Effector CD4-positive, alpha-beta T cell (primary cell): ENCODE measurements at places on chromosomes 6 and 20.

DNA sequence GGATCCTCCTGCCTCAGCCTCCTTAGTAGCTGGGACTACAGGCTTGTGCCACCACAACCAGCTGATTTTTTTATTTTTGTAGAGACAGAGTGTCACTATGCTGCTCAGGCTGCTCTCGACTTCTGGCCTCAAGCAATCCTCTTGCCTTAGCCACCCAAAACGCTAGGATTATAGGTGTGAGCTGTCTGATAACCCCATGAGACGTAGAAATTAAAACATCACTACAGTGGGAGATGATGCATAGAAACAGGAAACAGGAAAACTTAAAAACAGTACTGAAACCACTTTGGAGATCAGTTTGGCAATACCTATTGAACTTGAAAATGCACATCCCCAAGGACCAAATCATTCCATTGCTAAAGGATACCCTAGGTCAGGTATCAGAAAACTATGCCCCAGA is 10.8 kb downstream of the SENP6 start:
- no peak for DNase-seq

- DNase-seq, result no peak
These were observed 49.4 kb downstream of the ERMARD start for GRCh38 chr6:169800668-169801395.

DNA sequence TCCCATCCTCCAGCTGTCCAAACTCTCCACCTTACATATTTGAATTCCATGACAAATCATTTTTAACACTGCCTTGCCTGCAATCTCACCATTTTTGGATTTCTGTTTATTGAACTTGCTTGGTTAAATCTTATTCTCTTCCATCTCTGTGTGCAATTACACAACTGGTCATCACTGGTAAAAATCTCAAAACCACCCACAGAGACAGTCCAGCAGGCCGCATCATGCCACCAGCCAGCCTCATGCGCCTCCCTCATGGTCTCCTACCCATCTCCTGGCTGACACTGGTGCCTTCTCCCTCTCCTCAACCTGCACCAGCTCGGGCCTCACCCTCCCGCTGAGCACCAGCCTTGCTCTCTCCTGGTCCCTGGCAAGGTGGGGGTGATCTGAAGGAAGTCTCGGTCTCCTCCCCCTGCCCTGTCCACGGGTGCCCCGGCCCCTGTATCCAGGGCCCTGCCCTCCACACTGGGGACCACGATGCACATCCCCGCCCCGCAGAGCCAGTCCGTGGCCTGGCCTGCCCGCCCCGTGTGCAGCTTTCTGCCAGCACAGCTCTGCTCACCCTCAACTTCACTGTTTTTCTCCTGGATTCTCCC is 92.0 kb downstream of the THBS2 start:
- DNase-seq, result no peak

DNA sequence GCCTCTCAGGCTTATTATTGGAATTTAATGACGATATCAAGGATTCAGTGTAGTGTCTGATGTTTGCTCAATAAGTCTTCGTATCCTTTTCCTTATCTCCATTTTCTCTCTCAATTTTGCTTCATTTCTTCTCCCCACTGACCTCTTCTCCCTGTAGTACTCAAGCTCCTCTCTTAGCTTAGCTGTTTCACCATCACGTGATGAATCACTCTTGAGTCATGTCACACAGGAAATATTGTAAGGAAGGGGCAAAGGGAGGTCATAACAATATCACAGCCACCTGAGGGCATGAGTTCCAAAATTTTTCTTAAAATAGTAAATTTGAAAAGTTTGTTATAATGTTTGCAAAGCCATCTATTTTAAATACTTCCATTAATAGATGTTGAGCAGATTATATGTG is 392.2 kb upstream of the MARCKS start:
- no peak for DNase-seq

GRCh38 chr6:42047790-42048405 is 2.4 kb upstream of the TAF8 start:
- no peak for DNase-seq

DNA sequence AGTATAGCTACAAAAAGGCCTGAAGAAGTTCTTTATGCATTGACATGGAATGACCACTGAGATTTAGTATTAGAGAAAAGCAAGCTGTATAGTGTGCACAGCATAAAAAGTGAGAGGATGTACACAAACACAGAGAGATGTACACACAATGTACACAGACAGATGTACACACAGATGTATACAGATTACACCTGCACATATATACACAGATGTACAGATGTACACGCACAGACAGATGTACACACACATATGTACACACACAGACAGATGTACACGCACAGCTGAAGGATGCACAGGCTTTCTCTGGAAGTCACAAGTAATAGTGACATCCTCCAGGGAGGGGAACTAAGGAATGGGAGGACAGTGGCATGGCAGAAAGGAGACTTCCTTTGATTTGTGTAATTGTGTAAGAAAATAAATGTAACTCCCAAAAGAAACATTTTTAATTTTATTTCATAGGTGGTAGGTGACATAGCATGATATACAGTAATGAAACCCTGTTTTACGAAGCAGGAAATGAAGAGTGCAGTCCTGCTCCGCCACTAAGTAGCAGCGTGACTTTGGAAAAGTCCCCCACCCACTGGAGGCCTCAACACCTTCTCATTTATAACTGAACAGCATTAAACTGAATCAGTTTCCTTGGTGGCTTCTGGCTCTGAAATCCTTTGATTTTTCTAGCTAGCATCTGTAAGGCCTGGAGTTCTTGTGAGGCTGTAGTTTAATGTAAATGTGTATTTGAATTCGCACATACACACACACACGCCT is 14.1 kb downstream of the NFATC2 start:
- DNase-seq, result peak; percentile 38

- DNase-seq, result peak; percentile 57
These were observed 679 bp upstream of the PPDPF start for GRCh38 chr20:63519668-63520503.

GRCh38 chr20:15814360-15814759 is 758.9 kb downstream of the KIF16B start:
- DNase-seq, result no peak

DNA sequence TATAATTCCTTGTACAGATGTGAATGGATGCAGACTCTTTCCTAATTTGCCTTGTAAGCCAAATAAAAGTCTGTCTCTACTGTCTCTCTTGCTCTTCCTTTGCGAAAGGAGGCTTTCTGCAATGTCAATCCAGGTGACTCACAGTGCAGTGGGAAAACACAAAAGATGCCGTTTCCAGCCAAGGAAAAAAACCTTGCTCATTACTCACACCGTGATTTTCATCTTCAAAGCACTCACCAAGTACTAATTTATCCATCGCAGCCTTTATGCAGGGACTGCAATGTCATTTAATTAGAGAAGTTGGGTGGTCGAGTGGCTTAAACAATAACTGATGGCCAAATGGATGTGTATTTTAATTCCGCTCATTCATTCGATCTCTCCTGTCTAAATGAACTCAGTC is 23.8 kb downstream of the SAYSD1 start:
- DNase-seq, result no peak

GRCh38 chr6:165895421-165896165 is 232.6 kb upstream of the PDE10A start:
- no peak for DNase-seq

GRCh38 chr20:44552950-44553908 is 29.1 kb upstream of the PKIG start:
- DNase-seq, result no peak

DNA sequence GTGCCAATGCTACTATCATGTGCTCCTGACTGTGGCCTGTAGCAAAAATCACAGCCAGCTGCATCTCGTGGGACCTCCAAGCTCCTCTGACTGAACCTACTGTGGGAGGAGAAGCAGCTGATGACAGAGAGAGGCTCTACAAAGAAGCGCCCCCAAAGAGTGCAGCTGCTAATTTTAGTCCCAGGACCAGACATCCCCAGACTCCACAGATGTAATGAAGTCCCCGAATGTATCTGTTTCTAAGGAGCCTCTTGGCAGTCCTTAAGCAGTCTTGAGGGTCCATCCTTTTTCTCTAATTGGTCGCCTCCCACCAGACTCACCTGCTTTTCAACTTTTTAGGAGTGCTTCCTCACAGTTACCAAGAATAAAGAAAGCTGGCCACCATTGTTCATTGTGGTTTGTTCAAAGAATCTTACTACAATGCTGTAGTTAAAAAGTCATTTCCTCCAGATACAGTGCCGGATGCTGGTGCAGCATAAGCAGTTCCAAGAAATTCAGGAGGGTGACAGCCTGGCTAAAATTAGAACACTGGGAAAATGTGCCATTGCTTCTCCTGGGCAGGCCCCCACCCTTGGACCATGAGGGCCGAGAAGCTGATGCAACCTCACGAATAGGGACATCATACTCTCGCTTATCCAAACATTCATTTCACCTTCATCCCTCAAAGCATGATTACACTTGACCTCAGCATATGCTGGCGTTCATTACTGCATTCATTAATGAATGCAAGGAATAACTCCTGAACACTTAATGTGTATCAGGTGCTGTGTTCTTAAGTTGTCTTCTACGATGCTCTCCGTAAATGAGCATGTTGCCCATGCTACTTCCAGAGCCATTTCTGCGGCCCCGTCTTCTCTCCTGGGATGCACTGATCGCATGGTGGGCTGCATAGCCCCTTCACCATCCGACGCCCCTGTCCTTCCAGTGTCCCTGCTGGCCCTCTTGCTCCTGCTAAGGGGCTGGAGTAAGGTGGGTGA is 66.4 kb downstream of the LY86 start:
- DNase-seq, result no peak

- DNase-seq, result no peak
These were observed 19.3 kb downstream of the ABCF1 start for GRCh38 chr6:30590509-30590908.

DNA sequence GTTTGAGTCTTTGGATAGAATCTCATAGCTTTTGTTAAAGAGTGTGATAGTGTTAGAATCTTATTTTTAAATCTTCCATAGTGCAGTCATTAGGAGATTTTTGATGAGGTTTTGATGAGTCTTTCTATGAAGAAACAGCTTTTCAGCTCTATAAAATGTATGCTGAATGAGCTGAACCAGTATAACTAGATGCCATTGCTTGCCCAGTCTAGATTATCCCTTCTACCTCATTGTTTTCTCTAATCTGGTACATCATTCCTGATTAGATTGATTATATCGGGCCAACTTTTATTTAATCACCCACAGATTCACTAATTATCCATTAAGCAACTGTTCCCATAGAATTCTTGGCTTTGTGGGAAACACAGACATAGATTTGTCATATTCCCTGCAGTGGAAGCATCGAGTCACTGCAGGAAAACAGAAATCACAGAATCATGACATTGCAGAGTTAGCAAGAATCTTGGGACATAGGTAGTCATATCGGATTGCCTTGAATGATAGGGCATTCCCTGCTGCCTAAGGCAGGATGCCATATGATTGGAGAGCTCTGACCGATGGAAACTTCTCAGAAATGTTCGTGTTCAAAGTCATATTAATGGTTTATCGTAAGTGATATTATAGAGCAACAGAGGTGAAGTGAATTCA is 882.7 kb upstream of the FLRT3 start:
- DNase-seq, result no peak

DNA sequence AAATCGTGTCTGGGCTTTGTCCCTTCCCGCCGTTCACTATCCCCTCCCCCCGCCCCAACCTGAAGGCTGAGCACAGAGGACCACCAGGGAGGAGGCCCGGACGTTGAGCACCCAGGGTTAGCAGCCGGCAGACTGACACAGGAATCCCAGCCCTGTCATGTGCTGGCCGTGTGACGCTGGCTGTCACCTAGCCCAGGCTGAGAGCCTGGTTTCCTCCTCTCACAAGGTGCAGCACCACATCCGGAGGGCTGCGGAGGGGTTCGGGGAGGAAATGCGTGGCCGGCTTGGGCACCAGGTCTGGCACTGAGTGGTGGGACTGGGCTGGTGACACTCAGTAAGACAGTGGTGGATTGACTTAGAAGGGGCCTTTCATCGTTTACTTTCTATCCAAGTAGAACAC is 4.6 kb upstream of the LSM14B start:
- peak; percentile 76 for DNase-seq

DNA sequence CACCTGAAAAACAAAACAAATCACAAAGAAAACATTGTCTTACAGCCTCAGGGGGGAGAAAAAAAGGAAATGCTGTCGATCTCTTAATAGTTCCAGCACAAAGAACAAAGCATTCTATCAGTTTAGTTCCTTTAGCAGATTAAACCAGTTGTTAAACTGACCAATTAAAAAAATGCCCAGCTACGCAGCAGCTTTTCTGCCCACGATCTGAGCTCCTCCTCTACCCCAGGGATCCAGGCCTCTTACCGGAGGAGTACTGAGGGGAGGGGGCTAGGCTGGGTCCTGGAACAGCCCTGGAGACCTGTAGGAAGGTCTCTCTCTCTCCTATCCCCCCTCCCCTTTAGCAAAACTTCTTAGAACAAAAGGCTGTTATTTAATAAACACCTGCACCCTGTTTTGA is 13.4 kb downstream of the PTK7 start:
- no peak for DNase-seq

DNA sequence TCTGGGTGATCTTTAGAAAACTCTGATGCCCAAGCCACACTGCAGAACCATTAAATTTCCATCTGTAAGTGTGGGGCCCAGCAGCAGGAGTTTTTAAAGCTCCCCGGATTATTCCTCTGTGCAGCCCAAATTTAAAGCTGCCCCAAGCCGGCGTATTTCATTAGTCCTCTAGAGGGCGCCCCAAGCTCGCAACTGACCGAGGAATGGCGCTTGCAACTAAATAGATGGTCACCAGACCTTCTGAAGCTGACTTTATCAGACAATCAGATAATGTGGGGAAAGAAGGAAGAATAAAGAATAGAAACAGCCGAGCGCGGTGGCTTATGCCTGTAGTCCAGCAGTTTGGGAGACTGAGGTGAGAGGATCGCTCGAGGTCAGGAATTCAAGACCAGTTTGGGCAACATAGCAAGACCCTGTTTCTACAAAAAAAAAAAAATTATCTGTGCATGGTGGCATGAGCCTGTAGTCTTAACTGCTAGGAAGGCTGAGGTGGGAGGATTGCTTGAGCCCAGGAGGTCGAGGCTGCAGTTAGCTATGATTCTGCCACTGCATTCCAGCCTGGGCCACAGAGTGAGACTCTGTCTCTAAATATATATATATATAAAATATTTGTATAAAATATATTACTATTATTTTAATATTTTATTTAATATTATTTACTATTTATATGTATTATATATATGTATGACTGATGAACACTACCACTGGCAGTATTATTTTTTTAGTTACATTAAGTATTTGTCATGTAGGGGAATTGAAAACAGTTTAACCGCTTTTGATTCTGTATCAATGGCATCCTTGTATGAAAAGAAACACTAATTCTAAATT is 56.0 kb downstream of the OTOR start:
- DNase-seq, result peak; percentile 11

DNA sequence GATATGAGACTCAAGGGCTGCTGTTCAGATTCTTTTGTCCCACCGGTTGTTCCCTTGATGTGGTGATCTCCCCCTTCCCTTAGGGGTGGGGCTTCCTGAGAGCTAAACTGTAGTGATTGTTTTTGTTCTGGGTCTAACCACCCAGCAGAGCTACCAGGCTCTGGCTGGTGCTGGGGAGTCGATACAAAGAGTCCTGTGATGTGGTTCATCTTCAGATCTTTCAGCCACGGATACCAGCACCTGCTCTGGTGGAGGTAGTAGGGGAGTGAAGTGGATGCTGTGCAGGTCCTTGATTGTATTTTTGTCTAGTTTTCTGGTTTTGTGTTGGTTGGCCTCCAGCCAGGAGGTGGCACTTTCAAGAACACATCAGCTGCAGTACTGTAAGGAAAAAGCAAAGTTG is 801.6 kb downstream of the EPHA7 start:
- no peak for DNase-seq

- DNase-seq, result no peak
These were observed 39.8 kb upstream of the CDH22 start for GRCh38 chr20:46347841-46348803.

- DNase-seq, result no peak
These were observed 105.8 kb downstream of the QRSL1 start for GRCh38 chr6:106735136-106735633.
